ENCODE measurements at places on chromosomes 16 and 17.
A peak's percentile ranks its signal among the peaks of the same experiment; 100 is the strongest.

GRCh38 chr17:74149597-74150427 is 53.7 kb upstream of the RPL38 start:
- DNase-seq = no peak

GRCh38 chr17:78979780-78980623 is at the start of gene LGALS3BP:
TSS of gene LGALS3BP (minus strand) at chr17:78979923. CDS start at chr17:78977191, 2,732 bp downstream.
- DNase-seq = no peak

GRCh38 chr16:67477960-67478554 is 2.9 kb downstream of the ATP6V0D1 start:
- no peak for DNase-seq

DNA sequence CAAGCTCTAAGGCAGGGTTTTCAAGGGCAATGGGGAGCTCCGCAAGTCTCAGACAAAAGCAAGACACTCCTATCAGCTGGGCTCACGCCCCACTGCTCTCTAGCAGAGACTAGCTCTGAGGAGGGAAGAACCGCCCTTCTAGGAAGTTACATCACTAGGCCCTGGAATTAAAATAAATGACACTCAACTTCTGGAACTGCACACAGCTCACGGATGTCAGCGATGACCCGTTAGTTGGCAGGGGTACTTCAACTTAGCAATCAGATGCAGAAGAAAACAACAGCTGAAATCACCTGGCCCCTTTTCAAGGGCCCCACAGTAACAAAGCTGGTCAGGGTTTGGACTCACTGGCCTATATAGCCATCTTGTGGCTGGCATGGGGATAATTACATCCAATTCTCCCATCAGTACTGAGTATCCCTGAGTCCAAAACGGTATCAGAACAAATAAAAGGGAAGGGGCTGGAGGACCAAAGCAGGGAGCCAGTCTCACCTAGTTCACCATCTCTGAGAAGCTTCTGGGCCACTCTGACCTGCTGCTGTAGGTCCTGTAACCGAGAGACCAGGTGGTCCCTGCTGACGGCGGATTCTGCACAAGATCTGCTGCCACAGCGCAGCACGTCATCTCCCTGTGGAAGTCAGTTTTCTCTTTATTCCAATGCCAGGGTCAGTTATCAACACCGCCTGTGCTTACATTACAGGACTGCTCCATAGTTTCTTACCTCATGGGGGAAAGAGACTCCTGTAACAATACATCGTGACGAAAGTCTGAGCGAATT is 22.2 kb downstream of the SERPINF1 start:
- peak; percentile 84 for DNase-seq

All from erythroblast (primary cell).